NCI-H526 (cell line): ENCODE measurements at places on chromosomes 4 and X.
A peak's percentile ranks its signal among the peaks of the same experiment; 100 is the strongest.

- DNase-seq, result no peak
These were observed 133.7 kb upstream of the NDP start for GRCh38 chrX:44106864-44107263.

- no peak for DNase-seq
These were observed 30.8 kb downstream of the BLOC1S4 start for GRCh38 chr4:6746721-6747293.

GRCh38 chrX:14554131-14554715, 24.9 kb downstream of the GLRA2 start:
- no peak for DNase-seq

DNA sequence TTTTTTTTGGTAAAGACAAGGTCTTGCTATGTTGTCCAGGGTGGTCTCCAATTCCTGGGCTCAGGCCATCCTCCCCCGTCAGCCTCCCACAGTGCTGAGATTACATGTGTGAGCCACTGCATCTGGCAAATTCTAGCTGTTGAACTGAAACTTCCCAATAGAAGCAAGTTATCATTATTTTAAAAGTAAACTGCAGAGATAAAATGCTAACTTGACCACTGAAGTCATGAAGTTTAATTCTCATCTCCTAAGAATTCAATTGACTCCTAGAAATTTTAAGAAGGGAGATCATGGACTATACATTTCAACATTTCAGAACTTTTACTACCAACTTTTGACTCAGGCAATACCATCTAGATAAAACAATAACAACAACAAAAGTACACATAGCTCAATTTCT, 11.7 kb upstream of the EXOSC9 start:
- DNase-seq, result no peak

- DNase-seq, result no peak
These were observed 65.7 kb downstream of the CASK start for GRCh38 chrX:41857670-41858069.

- DNase-seq, result peak; percentile 46
These were observed 133.1 kb downstream of the CORIN start for GRCh38 chr4:47704693-47705325.

GRCh38 chrX:137568741-137569469, 3.0 kb downstream of the ZIC3 start:
- no peak for DNase-seq

DNA sequence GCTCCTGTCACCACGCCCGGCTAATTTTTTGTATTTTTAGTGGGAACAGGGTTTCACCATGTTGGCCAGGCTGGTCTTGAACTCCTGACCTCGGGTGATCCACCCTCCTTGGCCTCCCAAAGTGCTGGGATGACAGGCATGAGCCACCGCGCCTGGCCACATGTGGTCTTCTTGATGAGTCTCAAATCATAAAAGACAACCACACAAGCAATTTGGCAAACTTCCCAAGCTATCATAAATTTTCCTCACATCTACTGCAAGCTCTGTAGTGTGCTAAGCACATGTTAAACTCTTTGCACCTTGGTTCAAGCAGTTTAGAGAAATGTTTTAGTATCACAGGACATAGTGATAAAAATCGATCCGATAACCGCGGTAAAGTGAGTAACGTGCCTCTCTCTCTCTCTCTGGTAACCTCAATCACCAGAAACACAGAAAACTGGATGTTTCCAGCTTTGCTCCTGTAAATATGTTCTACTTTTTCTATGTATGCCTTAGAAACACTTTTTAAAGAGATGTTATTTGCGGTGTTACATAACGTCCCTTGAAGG, 256.8 kb downstream of the DHRSX start:
- no peak for DNase-seq

- DNase-seq, result no peak
These were observed 689 bp downstream of the NR0B1 start for GRCh38 chrX:30308263-30309138.

GRCh38 chrX:131649741-131650140, 105.9 kb downstream of the OR13H1 start:
- no peak for DNase-seq
